ENCODE measurements at places on chromosomes 2 and 18.

DNA sequence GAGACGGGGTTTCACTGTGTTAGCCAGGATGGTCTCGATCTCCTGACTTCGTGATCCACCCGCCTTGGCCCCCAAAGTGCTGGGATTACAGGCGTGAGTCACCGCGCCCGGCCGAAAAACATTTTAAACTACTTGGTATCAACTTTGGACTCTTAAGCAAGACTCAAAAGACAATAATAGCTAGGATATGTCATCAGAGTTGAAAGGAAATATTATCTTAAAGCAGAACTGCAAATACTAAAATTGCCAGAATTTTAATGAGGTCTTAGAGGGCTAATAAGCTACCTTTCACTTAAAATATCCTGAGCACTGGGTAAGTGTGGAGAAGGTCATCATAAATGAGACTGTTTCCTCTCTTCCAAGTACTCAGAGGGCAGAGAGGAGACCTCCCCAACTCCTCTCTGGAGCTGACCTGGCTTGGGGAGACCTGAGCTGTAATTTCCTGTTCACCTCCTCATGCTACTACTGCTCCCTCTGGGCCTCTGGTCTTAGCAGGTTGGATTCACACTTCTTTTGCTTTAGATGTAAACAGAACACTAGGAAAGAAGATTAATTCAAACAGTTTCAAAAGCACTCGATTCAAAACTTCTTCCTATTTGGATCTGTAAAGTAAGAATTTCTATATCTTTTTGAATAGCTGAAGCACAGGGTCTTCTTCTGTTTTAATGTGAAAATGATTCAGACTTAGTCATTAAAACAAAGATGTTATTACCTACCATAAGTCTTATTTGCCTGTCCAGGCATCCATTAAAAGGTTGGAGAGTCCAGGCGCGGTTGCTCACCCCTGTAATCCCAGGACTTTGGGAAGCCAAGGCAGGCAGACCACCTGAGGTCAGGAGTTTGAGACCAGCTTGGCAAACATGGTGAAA is 16.5 kb downstream of the CNRIP1 start:
- no peak for DNase-seq

DNA sequence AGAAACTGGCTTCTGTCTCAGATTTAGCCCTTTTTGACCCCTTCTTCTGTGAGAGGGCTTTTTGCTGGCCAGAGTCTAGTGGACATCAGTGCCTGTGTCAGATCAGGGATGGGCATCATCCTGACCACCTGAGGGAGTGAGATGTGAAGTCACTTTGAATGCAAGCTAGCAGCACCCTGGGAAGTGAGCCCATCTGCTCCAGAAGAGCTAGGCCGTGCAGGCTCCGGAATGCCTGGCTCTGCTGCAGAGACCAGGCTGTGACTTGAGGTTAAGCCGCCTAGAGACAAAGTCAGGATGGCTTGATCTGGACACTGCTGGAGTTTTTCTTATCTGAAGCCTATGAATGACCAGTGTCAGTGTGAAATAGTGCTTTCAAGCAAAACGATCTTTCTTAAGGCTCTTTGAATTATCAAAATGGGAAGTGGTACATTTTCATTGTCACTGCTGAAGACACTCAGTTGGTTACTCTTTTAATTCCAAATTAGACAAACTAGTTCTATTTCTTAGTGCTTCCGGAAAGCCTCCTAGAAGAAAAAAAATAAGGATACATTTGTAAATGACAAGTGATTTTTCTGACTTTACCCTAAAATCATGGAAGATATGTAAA is 20.8 kb downstream of the DGUOK start:
- no peak for DNase-seq

DNA sequence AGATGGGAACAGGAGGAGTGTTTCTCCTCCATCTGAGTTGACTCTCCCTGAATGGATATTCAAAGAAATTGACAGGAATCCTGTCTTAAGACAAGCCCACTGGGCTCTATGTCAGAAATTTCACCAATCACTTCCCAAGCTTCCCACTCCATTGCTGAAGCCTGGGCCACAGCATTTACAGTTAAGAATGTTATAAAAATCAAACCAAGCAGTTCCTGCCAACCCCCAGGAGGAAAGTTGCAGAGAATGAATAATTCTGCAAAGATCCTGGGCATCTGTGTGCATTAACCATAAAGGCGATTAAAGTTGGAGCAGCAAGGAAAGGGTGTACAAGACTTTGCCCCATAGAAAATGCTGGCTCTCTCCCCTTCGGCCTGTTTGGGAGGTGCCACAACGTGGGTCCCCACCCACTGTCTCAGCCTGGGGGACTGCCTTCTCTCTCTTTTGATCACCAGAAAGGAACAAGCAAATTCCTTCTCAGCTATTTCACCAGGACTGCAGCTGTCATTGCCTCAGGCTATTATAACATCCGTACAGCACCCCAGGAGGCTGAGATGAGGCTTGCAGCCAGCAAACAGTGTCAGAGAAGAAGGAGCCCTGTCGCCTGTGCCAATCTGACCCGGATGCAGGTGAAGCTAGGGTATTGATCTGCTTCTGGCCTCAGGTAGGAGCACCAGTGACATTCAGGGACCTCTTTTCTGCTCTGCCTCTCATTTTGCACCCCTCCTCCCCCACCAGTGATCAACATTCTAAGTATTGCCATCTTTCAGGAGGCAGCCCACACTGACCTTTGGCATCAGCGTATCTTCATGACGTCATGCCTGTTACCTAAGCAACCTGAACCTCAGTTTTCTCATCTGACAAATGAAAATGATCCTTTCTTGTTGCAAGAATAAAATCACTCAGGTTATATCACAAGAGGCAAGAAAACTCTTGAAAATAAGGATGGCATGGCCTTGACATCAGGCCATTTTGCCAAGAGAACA is 219.0 kb downstream of the SH3BP4 start:
- no peak for DNase-seq

- no peak for DNase-seq
Observed at GRCh38 chr2:228917220-228917619, 353.9 kb downstream of the PID1 start.

DNA sequence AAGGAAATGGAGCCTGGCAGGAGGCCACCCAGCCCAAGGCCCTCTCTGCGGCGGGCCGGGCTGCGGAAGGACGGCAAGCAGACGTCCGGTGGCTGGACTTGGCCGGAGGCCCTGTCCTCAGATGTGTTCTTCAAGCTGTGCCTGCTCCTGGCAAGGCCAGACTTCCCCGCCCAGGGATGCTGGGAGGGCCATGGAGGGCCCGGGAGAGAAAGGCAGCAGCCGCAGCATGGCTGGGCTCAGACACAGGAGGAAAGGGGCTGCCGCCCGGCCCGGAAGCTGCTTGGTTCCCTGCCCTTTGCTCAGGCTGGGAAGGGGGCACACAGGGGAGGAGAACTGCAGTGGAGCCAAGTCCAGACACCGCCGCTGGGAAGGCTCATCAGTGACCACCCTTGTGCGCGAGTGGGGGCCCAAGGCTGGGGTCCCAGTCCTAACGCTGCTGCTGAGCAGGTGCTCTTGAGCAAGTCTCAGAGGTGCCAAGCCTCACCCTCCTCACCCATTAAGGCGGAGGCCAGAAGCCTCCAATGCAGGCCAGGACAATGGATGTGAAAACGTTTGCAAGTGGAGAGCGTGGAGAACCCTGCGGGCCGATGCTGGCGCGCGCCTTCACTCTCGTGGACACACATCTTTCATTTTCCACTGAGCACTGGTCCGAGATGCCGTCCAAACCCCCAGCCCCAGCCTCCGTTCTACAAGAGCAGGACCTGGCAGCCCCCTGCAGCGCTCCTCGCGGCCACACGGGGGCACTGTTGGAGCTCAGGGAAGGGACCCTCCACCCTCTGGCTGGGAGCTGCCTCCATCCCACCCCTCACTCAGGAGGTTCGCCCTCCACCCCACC is 7.9 kb downstream of the CROCC2 start:
- no peak for DNase-seq

DNA sequence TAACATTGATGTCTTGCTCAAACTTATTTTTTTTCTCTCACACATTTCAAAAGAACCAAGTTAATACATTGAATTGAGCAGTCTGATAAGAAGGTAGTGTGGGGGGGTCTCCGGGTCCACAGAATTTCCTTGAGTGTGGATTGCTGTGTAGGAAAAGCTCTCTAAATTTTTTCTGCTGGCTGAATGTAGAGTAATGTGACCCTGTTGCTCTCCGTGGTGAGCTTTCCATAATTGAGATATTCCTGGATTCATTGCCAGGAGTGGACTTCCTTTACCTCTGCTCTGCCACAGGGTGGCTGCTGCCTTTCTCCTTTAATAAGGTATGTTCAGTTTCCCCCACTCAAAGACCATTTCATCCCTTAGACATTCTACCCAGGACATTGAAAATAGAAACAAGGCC is 50.9 kb downstream of the PKP4 start:
- no peak for DNase-seq

GRCh38 chr2:103327966-103328365 is 566.1 kb downstream of the TMEM182 start:
- DNase-seq: no peak

DNA sequence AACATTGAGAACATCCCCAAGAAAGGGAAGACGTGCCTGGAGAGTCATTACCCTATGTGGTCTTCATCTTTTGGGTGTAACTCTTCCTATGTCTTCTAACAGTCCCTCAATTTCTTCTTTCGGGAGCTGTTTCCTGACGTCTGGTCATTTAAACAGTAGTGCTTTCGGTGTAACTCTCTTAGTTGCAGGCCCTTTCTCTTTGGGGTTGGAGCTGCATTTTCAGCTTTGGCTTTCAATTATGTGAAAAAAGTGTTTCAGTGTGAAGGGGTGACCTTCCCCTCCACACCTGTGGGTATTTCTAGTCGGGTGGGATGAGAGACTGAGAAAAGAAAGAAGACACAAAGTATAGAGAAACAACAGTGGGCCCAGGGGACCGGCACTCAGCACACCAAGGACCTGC is 105.9 kb downstream of the CERS6 start:
- DNase-seq: no peak

DNA sequence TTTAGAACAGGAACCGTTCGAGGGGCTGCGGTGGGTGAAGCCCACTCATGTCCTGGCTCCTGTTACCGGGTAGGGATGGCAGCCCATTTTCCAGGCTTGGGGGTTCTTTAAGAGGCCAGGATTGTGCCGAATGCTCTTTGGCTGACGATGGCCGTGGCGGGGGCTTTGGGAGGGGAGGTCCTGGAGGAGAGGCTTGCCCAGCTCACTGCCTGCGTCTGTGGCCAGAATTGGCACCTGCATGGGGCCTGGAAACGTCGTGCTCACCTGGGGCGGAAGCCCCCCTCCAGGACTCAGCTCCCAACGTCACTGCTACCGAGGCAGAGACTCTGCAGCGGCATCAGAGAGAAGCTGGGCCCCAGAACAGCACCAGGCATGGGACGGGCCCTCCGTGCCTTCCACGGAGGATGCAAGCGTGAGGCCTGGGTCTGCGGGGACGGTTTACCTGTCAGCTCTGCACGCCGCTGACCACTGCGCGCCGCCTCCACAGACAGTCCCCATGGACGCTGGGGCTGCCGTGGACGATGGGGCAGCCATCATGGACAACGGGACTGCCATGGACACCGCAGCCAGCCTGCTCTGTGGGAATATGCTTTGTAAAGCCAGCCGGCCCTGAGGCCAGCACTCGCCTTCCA is 82.9 kb downstream of the NFATC1 start:
- no peak for DNase-seq

- no peak for DNase-seq
Observed at GRCh38 chr2:237066396-237066795, 19.3 kb upstream of the COPS8 start.

DNA sequence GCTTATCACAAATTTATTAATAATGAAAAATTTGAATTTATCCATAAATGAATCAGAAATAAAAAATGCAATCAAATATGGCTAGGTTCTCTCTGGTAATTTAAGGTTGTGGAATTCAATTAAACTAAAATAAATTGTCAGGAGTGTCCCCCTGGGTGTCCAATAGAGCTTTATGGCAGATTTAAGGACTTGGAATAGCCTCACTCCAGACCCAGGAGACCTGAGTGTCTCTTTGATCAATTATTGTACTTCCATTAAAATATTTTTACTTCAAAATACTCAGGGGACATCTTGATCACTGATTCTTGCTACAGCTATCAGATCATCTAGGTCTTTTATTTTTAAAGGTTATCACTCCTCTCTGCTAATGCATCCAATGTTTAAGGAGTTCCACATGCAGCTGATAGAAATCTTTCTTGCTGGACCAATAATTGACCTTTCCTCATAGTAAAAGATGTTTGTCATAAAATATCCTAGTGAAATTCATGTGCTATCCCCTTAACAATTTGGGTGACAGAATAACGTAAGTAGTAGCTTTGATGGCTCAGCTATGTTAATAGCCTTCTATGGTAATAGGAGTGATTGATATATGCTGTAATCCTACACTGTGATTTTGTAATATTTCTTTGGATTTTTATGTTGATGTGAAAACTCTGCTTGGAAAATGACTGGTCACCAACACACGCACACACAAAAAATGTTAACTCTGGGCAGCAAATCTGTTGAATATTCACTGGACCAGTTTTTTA is 395.3 kb downstream of the NYAP2 start:
- no peak for DNase-seq

DNA sequence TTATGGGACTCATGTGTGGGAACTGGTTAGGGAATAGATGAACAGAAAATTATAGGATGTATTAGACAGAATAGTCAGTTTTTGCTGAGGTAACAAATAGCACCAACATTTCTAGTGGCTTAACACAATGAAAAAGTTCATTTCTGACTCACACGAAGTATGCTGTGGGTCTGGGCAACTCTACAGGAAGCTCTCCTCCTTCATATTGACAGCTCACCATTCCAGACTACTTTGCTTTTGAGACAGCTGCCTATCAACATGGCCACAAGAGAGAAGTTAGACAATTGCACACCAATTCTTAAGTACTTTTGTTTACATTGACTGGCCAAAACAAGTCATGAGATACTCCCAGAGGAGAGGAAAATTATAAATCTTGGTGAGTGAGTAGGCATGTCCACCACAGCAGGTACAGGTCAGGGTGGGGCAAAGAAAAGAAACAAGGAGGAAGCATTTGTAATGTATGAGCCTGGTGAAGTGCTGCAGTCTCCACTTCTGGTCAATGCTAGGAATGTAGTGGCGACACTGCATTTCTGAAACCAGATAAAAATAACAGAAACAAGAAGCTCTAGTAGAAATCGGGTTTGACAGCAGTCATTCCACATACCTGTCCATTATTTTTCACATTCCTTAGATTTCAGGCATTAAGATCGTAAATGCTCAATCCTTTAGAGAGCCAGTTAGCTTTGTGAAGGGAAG is 141.6 kb downstream of the ICOS start:
- DNase-seq: no peak
